ENCODE measurements at places on chromosomes 1 and 21.
A peak's percentile ranks its signal among the peaks of the same experiment; 100 is the strongest.

DNA sequence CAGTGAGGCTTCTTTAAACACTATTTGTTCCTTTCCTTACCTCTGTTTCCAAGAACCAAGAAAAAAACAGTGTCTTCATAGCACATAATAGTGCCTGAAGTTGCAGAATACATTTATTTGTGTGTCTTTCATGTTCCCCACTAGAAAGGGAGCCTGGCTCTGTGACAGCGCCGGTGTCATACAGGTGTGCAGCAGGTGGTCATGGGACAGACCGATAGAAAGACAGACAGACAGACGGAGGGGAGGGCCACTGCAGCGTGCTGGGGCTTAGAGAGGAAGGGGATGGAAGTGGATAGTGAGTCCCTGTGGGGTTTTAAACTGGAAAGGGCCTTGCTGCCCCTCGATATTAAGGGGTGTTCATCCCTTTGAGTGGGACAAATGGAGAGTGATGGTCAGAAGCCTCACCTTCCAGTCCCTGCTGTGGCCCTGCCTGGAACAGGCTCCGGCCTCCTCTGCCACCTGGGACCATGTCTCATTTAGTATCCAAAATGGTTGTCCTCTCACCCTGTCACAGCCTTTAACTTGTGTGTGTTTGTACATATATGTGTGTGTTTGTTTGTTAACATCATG, 152.9 kb downstream of the PGBD5 start:
- H3K4me1 ChIP-seq, result no peaks in the 10 kb centered on the region
- H3K36me3 ChIP-seq, result peaks cover 2% of the 10 kb centered on the region
- DNase-seq, result no peak
- H3K27me3 ChIP-seq, result no peaks in the 10 kb centered on the region

DNA sequence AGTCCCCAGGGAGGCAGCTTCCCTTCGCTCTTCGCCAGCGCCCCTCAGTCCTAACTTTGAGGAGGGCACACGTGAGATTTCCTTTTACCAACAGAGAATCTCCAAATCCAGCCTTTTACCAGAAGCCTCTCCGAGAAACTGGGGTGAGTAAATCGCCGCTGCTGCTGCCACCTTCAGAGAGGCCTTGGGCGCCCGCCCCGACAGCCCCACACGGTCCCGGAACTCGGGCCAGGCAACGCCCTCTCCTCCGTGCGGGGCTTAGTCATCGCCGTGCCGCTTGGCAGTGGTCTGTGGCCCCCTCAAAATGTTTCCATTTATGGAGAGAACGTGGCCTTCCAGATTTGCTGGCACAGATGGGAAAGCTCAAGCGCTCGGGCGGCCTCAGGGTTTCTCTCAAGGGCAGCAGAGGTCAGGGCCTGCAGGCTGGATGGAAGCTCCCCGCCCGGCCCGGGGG, 41.4 kb upstream of the COL6A2 start:
- H3K27ac ChIP-seq, result peak overlapping the region; percentile 89
- peaks cover 2% of the 10 kb centered on the region for H3K4me1 ChIP-seq
- H3K27me3 ChIP-seq, result no peaks in the 10 kb centered on the region
- no peak overlapping the region for H3K4me3 ChIP-seq
- no peaks in the 10 kb centered on the region for H3K36me3 ChIP-seq
- DNase-seq, result peak; percentile 95

- H3K36me3 ChIP-seq, result no peaks in the 10 kb centered on the region
- no peak overlapping the region for H3K4me3 ChIP-seq
- no peak for DNase-seq
- H3K4me1 ChIP-seq, result no peaks in the 10 kb centered on the region
- no peaks in the 10 kb centered on the region for H3K27me3 ChIP-seq
- H3K27ac ChIP-seq, result no peak overlapping the region
Measured at GRCh38 chr1:15088281-15088971, 65.1 kb upstream of the TMEM51 start.

DNA sequence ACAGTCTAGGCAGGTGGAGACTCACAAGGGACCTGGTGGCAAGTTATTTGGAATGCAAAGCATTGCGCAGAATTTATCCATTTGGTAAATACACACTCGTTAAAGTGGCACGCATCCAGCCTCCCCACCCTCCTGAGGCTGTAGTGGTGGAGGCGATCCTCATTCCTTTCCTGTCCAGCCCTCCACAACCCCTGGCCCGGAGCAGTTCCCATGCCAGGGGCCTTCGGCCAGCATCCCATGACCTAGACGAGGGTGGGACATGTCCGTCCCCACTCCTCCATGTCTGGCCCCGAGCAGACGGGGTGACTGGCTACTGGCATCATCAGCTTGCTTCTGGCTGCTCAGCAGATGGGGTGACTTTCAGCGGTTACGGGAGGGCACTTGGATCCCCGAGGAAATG, 281.5 kb upstream of the VAMP3 start:
- no peak overlapping the region for H3K27ac ChIP-seq
- H3K4me3 ChIP-seq, result no peak overlapping the region
- DNase-seq, result no peak
- no peaks in the 10 kb centered on the region for H3K4me1 ChIP-seq

Data from aorta (tissue), 5 donors.